HEK293T (cell line): ENCODE measurements at places on chromosomes 2 and 18.

- DNase-seq: peak; percentile 34
Observed at GRCh38 chr2:32061973-32062861, 1.1 kb upstream of the SPAST start.

- no peak for DNase-seq
Observed at GRCh38 chr18:55585065-55585919, 2.7 kb downstream of the TCF4 start.

- DNase-seq: no peak
Observed at GRCh38 chr18:10365021-10365500, 89.4 kb upstream of the APCDD1 start.

GRCh38 chr2:127672341-127673224 lies 2.7 kb downstream of the LIMS2 start:
- DNase-seq: no peak

DNA sequence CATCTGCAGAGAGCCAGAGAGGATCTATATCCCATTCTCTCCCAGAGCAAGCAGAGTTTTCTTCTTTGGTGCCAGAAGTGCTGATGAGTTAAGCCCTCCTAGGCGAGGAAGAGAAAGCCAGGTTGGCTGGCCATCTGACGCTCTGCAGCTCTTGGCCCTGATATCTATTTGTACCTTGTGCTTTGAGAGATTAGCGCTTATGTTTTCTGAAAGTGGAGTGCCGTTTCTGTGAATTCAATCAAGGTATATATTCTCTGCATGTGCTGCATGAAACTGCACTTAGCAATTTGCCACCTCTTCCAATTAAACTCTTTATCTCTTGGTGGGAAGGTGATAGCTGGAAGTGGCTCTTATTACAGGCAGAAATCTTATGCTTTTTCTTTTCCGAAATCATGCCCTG lies 177.5 kb downstream of the LPIN1 start:
- DNase-seq: no peak

- no peak for DNase-seq
Observed at GRCh38 chr2:166406374-166406773, 30.6 kb upstream of the SCN9A start.

- no peak for DNase-seq
Observed at GRCh38 chr2:42969231-42970150, 177.1 kb upstream of the HAAO start.

- no peak for DNase-seq
Observed at GRCh38 chr2:46999084-46999483, 83.5 kb upstream of the MCFD2 start.

GRCh38 chr2:95514718-95515117 lies 30.2 kb upstream of the TRIM43B start:
- no peak for DNase-seq

DNA sequence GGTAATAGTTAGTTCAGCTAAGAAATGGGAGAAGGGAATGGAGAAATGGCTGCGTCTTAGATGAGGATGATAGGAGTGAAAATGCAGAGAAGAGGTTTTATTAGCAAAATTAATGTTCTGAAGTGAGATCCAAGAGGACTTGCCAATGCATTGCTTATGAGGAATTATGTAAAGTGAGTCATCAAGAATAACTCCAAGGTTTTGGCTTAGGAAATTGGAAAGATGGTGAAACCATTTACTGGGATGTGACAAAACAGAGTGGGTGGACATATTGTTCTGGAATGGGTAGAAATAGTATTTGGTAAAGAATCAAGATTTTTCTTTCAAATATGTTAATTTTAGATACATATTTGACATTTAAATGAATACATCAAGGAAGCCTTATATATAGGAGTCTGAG lies 306.6 kb upstream of the CYRIA start:
- no peak for DNase-seq

GRCh38 chr2:232485757-232486557 lies 1.7 kb downstream of the ECEL1 start:
- DNase-seq: no peak

DNA sequence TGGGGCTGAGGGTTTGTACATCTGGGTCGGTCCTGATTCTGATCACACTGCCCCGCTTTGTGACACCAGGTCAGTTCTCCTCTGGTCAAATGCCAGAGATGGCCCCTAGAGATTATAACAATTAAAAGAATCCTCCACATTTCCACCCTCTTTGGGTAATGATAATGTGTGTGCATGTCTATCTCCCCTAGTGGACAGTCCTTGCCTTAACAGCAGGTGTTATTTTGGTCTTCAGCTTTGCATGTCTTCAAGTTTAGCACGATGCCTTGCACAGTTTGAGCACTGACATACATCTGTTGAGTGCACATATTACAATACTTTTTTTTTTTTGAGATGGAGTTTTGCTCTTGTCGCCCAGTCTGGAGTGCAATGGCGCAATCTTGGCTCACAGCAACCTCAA lies 25.7 kb upstream of the COX7A2L start:
- peak; percentile 43 for DNase-seq

DNA sequence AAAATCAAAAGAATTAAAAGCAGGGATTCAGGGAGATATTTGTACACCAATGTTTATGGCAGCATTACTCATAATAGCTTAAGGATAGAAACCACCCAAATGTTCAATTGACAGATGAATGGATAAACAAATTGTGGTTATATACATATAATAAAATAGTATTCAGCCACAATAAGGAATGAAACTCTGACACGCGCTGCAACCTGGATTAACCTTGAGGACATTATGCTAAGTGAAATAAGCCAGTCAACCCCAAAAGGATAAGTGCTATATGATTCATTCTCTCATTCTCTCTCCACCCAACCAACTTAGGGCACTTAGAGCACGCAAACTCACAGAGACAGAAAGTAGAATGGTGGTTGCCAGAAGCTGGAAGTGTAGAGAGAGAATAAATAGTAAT lies 216.8 kb upstream of the SLC14A2 start:
- no peak for DNase-seq

GRCh38 chr18:28095041-28095440 lies 81.9 kb downstream of the CDH2 start:
- no peak for DNase-seq

- DNase-seq: no peak
Observed at GRCh38 chr2:41993435-41993925, 54.3 kb upstream of the PKDCC start.

DNA sequence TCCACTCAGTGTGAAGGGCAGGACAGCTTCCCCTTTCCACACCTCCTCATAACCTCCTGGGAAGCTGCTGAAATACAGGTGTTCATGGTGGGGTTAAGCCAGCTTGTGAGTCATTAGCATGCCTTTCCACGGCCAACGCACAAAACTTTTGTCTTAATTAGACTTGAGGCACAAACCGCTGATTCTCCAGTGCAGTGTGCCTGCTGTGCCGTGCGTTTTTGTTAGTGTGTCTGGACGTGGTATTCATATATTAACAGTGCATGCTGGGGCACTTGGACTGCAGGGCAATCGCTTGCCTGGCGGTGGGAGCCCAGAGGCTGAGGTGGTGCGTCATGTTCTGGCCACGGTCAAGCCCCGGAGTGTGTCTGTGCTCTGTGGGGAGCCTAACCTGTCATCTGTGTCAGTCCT lies 156.2 kb downstream of the SH3RF3 start:
- no peak for DNase-seq

DNA sequence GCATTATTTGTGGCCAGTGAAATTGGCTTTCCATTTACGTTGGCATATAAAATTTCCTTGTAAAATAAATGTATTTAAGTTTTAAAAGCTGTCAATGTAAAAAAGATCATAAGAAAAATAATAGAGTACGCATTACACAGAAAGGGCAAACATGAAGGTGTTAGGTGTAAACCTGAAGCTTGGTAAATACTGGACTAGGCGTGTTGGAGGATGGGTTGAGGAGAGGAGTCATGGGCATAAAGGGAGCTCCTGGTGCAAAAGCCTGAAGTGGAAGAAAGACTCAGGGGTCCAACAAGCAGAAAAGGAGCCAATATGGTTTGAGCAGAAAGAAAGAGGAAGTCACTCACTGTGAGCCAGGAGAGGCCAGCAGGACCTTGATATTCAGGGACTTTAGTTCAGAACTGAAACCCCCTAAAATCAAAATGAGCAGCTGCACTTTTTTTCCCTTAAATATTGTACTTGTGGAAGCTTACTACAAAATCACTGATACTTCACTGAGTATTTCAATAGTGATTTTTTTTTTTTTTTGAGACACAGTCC lies 24.4 kb downstream of the SP5 start:
- no peak for DNase-seq

GRCh38 chr2:173596244-173596643 lies 241.6 kb downstream of the CDCA7 start:
- DNase-seq: no peak

DNA sequence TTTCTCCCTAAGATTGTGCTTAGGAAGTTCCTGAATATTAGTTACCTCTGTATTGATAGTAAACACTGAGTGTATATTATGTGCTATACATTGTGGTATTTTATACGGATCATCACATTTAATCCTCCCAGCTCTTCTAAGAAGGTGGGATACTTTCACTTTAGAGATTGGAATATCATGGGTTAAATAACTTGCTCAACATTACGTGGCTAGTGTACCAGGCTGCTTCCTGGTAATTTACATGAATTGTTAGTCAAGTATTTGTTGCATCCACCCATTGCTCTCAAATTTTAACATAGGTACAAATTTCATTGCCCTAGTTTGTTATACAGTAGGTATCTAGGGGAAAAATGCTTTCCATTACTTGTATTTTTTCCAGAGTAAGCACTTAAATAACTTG lies 21.4 kb downstream of the FAM98A start:
- no peak for DNase-seq

GRCh38 chr18:66838340-66838987 lies 234.6 kb upstream of the CDH19 start:
- no peak for DNase-seq

GRCh38 chr2:254241-254640 lies 9.6 kb downstream of the SH3YL1 start:
- DNase-seq: no peak

- DNase-seq: no peak
Observed at GRCh38 chr2:24008672-24009366, 1.1 kb upstream of the MFSD2B start.

DNA sequence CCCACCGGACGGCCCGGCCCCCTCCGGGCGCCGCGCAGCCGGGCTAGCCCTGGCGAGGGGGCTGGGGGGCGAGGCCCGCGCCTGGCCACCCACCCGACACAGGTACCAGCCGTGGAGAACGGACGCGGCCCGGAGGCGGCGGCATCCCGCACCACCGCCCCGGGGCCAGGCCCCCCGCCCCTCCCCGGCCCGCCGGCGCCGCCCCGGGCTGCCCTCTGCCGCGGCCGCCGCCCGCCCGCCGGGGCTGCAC lies 405 bp downstream of the SOS1 start:
- no peak for DNase-seq

- DNase-seq: peak; percentile 4
Observed at GRCh38 chr2:141399270-141399669, 731.5 kb downstream of the LRP1B start.

DNA sequence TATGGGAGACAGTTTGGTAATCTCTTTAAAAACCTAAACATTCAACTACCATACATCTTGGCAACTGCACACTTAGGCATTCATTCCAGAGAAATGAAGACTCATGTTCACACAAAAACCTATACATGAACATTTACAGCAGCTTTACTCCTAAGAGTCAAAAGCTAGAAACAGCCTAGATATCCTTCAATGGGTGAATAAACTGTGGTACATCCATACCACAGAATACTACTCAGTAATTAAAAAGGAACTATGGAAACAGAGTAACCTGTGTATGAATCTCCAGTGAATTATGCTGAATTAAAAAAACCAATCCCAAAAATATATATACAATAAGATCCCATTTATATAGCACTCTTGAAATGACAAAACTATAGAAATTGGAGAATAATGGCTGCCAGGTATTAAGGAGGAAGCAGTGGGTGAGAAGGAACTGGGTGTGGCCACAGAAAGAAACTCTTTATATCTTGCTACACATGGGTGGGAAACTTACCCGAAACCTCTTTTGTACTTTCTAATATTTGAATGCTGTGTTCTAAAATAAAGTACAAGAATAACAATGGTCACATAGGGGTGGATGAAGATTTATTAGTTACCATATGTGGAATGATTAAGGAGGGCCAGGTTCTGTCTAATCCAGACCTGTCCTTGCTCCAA lies 13.7 kb downstream of the SESTD1 start:
- DNase-seq: no peak

GRCh38 chr18:23690505-23691068 lies 1.3 kb downstream of the LAMA3 start:
- no peak for DNase-seq

- no peak for DNase-seq
Observed at GRCh38 chr2:20193185-20193584, 31.7 kb downstream of the SDC1 start.

GRCh38 chr2:191907091-191907490 lies 60.2 kb upstream of the CAVIN2 start:
- DNase-seq: no peak

DNA sequence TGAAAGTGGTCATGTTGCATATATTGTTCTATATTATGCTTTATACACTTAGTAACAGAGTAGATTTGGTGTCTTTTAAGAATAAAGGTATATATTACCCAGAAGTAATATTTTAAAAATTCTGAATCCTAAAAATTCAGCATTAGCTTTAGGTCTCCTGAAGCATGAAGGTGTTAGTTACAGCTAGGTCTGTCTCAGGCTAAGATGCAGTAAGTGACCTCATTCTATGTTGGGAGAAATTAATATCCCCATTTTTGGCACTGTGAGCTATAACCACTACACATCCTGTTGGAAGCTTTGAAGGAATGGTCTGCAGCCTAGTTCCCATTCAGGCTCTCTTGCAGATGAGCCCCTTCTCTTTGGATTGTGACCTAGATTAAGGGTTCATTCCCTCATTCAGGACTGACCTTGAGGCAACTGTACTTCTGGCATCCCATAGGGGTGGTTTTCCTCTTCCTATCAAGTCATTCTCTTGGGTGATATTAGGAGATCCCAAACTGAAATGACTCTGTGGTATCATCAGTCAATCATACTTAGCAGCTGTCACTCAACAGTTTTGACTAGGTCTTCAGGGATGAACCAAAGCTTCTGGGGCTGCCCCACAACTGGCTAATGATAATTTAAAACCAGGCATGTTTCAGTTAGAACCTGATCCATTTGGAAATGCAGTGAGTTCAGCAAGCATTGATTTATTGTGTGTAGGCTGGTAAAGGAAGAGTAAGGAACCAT lies 117.7 kb downstream of the GPD2 start:
- no peak for DNase-seq

GRCh38 chr2:64819774-64820688 lies 166.3 kb upstream of the SERTAD2 start:
- DNase-seq: no peak

- no peak for DNase-seq
Observed at GRCh38 chr2:101781326-101781725, 83.8 kb downstream of the MAP4K4 start.

GRCh38 chr2:241811201-241811951 lies 2.4 kb downstream of the NEU4 start:
- no peak for DNase-seq

GRCh38 chr18:63924551-63924950 lies 16.8 kb downstream of the SERPINB10 start:
- no peak for DNase-seq

DNA sequence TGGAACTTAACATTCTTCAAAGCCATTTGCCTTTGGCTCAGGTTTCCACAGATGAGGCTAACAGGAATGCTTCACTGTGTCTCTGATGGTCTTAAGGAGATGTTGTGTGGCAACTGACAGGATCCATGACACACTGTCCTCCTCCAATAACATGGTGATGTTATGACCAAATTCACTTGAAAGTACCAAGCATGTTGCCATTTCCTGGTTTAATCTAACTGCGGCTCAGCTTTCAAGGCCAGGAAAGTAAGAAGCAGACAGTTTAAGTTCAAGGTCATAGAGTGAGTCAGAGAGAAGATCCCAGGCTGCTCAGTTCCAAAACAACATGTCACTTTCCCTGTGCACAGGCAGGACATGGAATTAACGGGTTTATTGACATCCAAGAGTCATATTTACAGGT lies 513.6 kb downstream of the STK39 start:
- DNase-seq: no peak

- DNase-seq: no peak
Observed at GRCh38 chr18:33052886-33053285, 280.1 kb upstream of the KLHL14 start.
